Stimulated activated CD8-positive, alpha-beta memory T cell treated with anti-CD3 and anti-CD28 coated beads, Interleukin-12 subunit alpha, Interleukin-12 subunit beta, amount 100 ng/mL, for 1 hour (primary cell): ENCODE measurements at places on chromosomes 7 and 10.

- no peak for DNase-seq
Measured at GRCh38 chr7:95478272-95479037, 7.3 kb upstream of the ASB4 start.

DNA sequence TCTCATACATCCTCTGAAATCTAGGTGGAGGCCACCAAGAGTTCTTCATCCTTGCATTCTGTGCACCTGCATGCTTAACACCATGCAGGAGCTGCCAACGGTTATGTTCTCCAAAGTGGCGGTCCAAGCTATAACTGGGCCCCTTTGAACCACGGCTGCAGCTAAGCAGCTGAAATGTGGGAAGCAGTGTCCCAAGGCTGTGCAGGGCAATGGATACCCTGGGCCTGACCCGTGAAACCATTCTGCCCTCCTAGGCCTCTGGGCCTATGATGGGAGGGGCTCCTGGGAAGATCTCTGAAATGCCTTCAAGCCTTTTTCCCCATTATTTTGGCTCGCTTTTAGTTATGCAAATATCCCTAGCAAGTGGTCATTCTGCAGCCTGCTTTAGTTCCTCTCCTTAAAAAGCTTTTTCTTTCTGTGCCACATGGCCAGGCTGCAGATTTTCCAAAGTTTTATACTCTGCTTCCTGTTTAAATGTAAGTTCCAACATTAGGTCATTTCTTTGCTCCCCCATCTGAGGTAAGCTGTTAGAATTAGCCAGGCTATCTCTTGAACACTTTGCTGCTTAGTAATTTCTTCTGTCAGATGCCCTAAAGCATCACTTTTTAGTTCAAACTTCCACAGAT, 7.7 kb upstream of the GTPBP4 start:
- DNase-seq = no peak

- no peak for DNase-seq
Measured at GRCh38 chr10:49700997-49701396, 21.5 kb downstream of the C10orf53 start.

- DNase-seq = no peak
Measured at GRCh38 chr10:130040351-130040750, 70.3 kb downstream of the C10orf143 start.

- no peak for DNase-seq
Measured at GRCh38 chr7:47047384-47047783, 534.5 kb downstream of the TNS3 start.
